RWPE2 (cell line): ENCODE measurements at places on chromosomes 2 and 18.

DNA sequence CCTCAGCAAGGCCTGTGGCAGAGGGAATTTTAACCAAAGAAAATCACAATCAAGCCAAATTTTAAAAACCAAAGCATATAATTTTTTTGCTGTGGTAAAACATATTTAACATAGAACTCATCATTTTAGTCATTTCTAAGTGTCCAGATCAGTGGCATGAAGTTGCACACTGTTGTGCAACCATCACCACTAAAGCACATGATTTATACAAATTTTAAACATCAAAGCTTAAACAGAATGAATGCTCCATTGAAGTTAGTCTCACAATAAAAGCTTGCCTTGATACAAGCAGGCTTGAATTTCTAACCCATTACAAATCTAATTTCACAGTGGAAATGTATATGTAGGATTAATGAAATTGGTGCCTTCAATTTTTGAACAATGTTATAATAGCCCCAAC lies 31.2 kb downstream of the FTCDNL1 start:
- no peaks in the 10 kb centered on the region for H3K27me3 ChIP-seq
- H3K36me3 ChIP-seq, result no peaks in the 10 kb centered on the region
- H3K27ac ChIP-seq, result no peak overlapping the region
- H3K4me3 ChIP-seq, result no peak overlapping the region
- H3K4me1 ChIP-seq, result no peaks in the 10 kb centered on the region

GRCh38 chr2:221486106-221486505 lies 86.0 kb downstream of the EPHA4 start:
- H3K4me3 ChIP-seq, result no peak overlapping the region
- no peaks in the 10 kb centered on the region for H3K27me3 ChIP-seq
- H3K36me3 ChIP-seq, result no peaks in the 10 kb centered on the region
- H3K27ac ChIP-seq, result no peak overlapping the region
- no peaks in the 10 kb centered on the region for H3K4me1 ChIP-seq

- H3K27ac ChIP-seq, result no peak overlapping the region
- no peaks in the 10 kb centered on the region for H3K4me1 ChIP-seq
- H3K36me3 ChIP-seq, result no peaks in the 10 kb centered on the region
- H3K4me3 ChIP-seq, result no peak overlapping the region
- no peak for DNase-seq
- no peaks in the 10 kb centered on the region for H3K27me3 ChIP-seq
These were observed 95.2 kb upstream of the RAB6C start for GRCh38 chr2:129884221-129884786.

GRCh38 chr18:62847081-62847480 lies 131.7 kb downstream of the PHLPP1 start:
- H3K27ac ChIP-seq, result no peak overlapping the region
- no peaks in the 10 kb centered on the region for H3K27me3 ChIP-seq
- no peak overlapping the region for H3K4me3 ChIP-seq

GRCh38 chr2:232162187-232162586 lies 200.7 kb downstream of the DIS3L2 start:
- DNase-seq, result no peak
- no peaks in the 10 kb centered on the region for H3K4me1 ChIP-seq
- H3K27ac ChIP-seq, result no peak overlapping the region
- no peak overlapping the region for H3K4me3 ChIP-seq

DNA sequence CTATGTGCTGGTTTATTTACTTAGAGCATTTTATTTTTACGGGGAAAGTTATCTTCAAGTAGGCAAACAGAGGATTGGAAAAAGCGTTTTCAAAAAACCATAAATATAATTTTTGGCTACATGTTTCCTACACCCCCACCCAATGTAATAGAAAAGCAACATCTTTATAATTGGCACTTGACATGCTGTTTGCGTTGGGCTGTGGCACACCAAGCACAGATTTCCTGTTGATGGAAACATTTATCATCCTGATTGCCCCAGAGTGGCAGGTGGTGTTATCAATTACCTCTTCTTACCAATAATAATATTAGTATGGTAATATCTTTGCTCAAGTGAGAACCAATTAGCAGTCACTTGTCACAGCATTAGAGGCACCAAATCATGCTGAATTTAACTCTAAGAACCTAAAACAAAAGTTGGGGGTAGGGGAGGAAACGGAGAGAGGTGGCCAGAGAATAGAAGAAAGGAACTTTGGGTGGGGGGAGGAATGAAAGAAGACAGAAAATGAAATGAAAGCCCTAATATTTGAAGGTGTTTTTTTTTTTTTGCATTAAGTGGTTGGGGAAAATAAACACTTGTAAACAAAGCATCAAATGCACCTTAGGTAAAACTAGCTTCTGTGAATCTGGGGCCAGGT lies 3.8 kb upstream of the SALL3 start:
- no peak overlapping the region for H3K27ac ChIP-seq
- no peaks in the 10 kb centered on the region for H3K36me3 ChIP-seq
- DNase-seq, result no peak
- no peaks in the 10 kb centered on the region for H3K4me1 ChIP-seq
- no peak overlapping the region for H3K4me3 ChIP-seq
- H3K27me3 ChIP-seq, result peaks cover 67% of the 10 kb centered on the region

- no peak overlapping the region for H3K4me3 ChIP-seq
- no peak overlapping the region for H3K27ac ChIP-seq
- H3K27me3 ChIP-seq, result no peaks in the 10 kb centered on the region
- no peaks in the 10 kb centered on the region for H3K4me1 ChIP-seq
These were observed 121.2 kb downstream of the OSBPL6 start for GRCh38 chr2:178315488-178315948.

DNA sequence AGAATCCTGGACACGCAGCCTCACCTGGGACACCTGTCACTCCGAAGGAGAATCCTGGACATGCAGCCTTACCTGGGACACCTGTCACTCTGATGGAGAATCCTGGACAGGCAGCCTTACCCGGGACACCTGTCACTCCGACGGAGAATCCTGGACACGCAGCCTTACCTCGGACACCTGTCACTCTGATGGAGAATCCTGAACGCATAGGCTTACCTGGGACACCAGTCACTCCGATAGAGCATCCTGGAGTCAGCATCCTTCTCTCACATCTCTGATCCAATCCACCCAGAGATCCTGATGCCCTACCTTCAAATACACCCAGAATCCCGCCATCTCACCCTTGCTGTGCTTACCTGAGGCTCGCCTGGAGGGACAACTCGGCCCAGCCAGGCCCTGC lies 154.9 kb downstream of the NDUFA10 start:
- no peak for DNase-seq
- no peak overlapping the region for H3K4me3 ChIP-seq
- H3K4me1 ChIP-seq, result no peaks in the 10 kb centered on the region
- no peaks in the 10 kb centered on the region for H3K36me3 ChIP-seq
- peaks cover 5% of the 10 kb centered on the region for H3K27me3 ChIP-seq
- no peak overlapping the region for H3K27ac ChIP-seq

GRCh38 chr2:148560496-148560895 lies 84.1 kb upstream of the EPC2 start:
- H3K36me3 ChIP-seq, result no peaks in the 10 kb centered on the region
- no peaks in the 10 kb centered on the region for H3K4me1 ChIP-seq
- H3K27ac ChIP-seq, result no peak overlapping the region
- no peak overlapping the region for H3K4me3 ChIP-seq
